ENCODE measurements at places on chromosomes 16 and 17.

DNA sequence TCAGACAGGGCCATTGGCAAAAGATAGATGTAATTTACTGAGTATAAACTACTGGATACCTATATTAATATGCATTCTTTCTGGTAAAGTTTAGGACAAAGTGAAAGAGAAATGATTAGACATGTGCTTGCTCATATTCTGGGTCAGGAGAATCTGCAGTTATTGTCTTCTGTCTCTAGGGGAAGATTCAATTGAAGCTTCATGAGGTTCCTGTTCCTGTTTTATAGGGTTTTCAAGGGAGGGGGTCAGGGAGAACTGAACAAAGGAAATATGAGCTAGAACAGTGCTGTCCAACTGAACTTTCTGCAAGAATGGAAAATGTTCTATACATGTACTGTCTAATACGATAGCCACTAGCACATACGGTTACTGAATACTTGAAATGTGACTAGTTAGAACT, 59.3 kb upstream of the CORO6 start:
- DNase-seq = no peak

GRCh38 chr16:4140652-4141051, 24.4 kb upstream of the ADCY9 start:
- no peak for DNase-seq

DNA sequence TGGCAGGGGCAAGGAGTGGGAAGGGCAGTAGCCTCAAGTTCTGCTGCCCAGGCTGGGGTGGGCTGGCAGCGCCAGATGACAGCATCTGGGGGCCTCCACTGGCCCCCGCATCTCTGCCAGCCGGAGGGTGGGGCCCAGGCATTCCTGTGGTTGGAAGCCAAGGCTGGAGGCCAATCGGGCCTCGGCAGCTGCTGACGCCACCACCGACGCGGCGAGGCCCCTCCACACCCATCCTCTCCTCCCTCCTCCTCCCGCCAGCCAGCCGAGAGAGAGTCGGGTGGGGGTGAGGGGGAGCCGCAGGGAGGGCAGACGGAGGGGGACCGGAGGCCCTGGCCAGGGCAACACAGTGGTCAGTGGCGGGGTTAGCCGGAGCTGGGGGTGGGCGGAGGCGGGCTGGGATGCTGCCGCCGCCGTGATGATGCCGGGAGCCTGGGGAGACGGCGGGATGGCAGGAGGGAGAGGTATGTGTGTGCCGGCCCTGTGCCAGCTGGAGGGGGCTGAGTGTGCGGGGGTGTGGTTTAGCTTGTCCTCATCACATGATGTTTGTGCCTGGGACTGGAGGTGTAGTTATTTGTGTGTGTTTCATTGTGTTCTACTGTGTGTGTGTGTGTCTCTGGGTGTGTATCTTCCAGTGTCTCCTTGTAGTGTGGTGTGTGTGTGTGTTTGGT, 36.6 kb downstream of the ARHGAP23 start:
- DNase-seq = no peak

DNA sequence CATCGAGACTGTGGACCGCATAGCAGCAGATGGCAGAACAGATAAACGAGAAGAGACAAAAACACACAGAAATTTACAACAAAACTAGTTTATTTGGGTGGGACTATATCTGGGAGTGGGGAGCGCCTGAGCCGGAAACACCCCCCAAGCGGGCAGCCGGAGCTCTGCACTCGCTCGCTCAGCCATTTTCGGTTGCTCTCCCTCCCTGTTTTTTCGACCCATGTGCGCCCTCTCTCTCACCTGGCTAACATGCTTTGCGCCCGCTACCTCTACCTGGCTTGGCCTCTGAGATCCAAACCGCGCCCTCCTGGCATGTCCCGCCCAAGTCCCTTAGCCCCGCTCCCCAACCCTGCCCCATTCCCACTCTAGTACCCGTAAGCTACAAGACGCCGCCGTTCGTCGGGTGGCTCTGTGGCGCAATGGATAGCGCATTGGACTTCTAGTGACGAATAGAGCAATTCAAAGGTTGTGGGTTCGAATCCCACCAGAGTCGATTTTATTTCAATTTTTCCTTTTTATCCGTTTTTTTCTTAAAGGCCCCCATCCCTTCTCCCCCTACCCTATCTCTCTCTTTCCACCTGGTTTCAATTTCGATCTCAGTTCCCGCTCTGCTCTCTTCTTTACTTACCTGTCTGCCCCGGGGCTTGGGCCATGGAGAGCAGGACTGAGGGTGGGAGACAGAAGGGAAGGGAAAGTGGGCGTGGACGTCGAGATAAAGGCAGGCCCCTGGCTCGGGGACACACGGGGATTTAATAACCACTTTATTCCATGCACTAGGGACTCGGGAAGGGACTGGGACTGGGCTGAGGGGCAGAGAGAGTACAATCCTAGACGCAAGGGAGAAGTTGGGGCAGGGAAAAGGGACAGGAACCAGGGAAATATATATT, 2.4 kb upstream of the ALOXE3 start:
- no peak for DNase-seq

- no peak for DNase-seq
Measured at GRCh38 chr17:39625198-39625785, 1.5 kb upstream of the PPP1R1B start.

GRCh38 chr17:56897646-56898424, 16.0 kb downstream of the TRIM25 start:
- DNase-seq = no peak

GRCh38 chr17:66790501-66791061, 44.3 kb upstream of the CACNG5 start:
- no peak for DNase-seq

DNA sequence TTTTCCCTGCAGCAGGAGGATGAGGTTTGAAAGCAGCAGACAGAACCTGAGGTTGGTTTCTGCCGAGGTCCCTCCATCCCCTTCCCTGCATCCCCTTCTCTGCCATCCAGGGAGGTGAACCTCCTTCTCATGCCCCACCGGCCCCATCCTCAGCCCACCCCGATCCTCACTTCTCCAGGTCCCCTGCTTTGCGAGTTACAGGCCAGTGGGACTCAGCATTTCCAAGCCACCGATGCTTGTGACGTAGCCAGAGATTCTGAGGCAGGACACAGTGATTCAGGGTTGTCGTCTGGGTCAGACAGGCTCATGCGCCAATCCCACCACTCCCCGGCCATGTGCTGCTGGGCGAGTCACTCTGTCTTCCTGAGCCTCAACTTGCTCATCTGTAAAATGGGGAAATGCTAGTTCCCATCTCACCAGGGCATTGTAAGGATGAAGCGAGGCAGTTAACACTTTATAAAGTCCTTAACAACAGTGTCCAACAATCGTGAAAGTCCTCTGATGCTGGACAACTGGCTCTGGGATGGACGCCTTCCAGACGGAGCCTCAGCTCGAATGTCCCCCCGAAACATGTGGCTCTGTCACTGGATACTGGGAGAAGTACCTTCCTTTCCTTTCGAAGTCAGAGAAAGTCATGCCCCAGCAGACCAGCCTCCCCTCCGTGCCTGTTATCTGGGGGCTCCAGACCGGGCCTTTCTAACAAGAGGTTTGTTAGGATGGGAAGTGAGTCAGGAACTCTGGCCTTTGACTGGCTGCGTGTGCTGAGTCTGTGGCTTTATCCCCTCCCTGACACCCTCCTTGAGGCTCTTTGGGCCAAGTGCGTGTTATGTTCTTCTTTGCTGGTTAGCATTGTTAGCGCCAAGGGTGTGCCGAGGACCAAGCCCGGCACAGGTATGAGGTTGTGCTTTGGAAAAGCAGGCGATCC, 21.9 kb downstream of the SEC14L5 start:
- DNase-seq = no peak

DNA sequence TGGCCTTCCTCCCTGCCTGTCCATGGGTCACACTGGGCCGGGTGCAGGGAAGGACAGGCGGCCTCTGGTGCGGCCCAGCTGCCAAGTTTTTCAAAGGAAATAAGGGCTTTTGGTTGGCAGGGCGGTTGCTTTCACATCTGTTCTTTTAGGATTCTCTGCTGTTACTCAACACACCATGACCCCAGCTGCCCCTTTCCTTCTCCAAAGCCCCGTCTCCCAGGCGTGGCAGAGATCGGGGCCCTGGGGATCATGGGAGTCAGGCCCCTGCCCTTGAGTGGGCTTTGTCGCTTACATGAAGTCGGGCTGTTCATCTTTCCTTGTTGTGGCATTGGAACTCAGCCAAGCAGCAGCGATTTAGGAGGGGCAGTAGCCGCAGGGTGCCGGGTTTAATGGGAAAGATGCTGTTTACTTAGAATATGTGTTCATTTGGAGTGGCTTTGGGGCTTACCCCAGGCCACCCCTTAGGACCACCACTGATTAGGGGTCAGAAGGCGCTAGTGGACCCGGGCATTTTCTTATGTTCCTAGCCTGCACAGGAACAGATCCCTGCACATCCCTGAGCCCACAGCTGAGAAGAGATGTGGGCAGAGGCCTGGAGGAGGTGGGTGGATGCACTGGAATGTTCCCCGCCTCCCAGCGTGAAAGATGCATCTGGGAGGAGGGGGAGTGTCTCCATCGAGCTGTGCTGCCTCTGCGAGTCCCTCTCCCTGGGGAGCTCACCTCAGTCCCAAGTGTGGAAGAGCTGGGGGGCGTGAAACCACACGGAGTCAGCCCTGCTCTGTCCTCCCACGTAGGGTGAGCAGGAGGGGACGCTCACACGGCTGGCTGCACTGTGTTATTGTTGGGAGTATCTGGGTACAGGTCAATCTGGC, 6.8 kb upstream of the ADCY7 start:
- no peak for DNase-seq

GRCh38 chr17:76528528-76529223, 8.8 kb downstream of the CYGB start:
- no peak for DNase-seq

- no peak for DNase-seq
Measured at GRCh38 chr17:2777242-2777867, 18.9 kb upstream of the RAP1GAP2 start.

- no peak for DNase-seq
Measured at GRCh38 chr17:2814049-2814448, 17.8 kb downstream of the RAP1GAP2 start.

DNA sequence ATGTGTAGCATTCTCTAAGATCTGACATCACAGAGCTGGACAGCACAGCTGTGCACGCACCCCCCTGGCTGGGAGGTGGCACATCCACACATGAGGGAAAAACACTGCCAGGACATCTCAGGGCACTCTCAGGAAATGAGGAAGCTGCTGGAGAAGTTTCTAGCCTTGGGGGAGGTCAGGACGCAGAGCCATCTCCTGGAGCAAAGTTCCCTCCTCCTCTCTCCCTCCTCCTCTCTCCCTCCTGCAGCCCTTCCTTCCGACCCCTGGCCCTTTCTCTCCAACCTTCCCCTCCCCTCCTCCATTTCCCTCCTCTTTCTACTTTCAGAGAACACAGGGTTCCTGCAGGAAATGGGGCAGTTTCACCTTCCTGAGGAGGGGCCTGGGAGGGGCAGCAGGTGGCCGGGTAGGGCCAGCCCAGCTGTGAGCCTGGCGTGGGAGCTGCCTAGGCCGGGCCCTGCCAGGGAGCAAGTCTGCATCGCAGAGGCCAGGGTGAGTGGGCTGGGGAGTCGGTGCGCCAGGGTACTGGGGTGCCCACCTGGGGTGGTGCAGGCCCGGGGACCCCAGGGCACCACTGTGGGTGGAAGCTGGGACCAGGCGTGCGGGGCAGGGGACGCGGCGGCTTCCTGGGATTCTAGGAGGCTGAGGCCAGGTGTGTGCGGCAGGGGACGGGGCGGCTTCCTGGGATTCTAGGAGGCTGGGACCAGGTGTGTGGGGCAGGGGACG, at the start of gene DPEP1:
Gene DPEP1, plus strand, starts transcription at position 412 of the 723 bp plus-strand sequence. CDS start 16,769 bp downstream, outside the sequence.
- DNase-seq = no peak

GRCh38 chr17:43212641-43213490, 1.2 kb downstream of the TMEM106A start:
- DNase-seq = no peak

- DNase-seq = no peak
Measured at GRCh38 chr17:64306850-64307463, 43.9 kb upstream of the TEX2 start.

DNA sequence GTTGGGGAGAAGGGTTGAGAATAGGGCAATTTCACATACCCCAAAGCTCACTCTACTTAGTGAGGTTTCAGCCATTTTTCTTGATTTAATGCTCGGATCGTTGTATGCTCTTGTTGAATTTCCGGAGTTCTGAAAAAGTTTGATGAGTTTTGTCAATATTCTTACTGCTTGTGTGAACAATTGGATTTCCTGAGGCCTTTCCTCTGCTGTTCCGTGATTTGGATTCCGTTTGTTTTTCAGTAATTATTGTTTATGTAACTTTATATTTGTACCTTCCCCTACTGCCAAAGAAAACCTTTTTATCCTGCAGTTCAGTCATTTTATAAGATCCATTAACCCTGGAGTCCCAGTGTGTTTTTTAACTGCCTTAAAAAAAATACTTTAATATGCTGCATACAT, 62.9 kb downstream of the PHKB start:
- no peak for DNase-seq

DNA sequence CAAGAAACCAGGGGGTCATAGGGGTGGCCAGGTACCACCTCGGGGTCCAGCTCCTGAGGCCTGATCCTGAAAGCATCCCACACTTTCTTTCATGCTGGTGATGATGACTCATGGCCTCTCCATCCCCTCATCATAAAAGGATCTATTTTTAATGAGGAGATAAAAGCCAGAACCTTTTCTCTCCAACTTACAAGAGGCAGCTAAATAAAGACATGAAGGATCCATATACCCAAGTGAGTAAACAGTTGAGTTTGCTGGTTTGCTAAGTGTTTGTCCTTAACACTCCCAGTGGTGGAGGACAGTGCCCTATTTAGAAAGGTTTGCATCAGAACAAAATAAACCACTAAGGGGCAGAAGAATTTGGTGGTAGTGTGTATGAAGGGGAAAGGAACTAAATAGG, 383.8 kb downstream of the GRIN2A start:
- no peak for DNase-seq

DNA sequence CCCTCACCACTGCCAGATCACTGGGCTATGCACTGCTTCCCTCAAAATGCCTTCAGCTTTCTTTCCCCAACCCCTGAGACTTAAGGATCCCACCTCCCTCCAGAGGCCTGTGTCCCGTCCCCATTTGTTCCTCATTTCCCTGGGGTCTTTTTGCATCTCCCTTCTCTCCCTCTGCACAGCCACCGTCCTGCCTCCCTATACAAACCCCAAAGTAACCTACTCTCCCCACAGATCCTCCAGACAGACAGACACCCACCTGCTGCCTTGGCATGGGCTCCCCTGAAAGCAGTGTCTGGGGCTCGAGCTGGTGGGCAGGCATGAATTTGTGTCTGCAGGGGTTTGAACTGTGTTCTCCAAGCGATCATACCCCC, 69.4 kb upstream of the TNRC6C start:
- no peak for DNase-seq

DNA sequence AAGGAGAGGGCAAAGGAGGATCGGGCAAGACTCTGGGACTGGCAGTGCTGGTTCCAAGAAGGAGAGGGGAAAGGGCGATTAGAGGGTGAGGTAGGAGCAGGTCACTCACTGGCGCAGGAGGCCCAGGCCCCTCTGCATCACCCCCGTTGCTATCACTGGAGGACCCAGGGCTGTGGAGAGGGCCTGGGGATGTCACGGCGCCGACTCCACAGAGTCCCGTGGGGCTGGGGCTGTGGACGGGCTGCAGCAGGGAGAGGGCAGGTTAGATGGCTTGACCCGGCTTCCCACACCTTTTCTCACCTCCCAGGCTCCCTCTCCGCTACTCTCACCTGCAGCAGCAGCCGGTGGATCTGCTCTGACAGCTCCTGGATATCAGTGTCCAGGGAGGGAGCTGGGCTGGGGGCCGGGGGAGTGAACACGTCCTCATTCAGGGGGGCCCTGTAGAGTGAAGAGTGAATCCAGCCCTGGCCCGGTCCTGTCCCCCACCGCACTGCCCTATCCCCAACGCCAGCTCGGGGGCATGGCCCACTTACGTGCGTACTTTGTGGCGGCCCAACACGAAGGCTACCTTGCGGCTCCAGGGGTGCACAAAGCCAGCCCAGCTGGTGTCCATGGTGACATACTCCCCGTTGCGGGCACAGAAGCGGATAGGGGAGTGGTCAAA, 4.9 kb downstream of the PER1 start:
- no peak for DNase-seq

Measured in NCI-H1417 treated with DMSO at 0.1 percent for 48 hours (cell line).